ENCODE measurements at places on chromosomes 12 and 14.

DNA sequence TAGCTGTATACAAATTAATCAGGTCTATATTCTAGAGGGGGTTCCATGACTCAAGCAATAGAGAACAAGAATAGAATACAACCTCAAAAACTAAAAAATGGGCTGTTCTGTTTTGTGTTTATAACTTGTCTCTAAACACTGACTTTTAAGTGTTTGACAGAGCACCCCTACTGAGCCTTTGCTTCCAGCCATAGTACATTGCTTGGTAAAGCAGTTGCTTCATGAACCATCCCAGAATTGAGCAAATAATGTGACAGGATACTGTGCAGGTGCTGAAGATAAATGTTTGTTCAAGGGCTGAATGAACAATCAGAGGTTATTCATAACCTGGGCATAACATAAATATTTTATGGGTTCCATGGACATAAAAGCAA, 11.5 kb downstream of the SPTSSA start:
- no peak for DNase-seq

- no peak for DNase-seq
Observed at GRCh38 chr12:122837306-122838265, 2.3 kb downstream of the HIP1R start.

GRCh38 chr12:51077930-51078329, 5.5 kb downstream of the CSRNP2 start:
- no peak for DNase-seq

DNA sequence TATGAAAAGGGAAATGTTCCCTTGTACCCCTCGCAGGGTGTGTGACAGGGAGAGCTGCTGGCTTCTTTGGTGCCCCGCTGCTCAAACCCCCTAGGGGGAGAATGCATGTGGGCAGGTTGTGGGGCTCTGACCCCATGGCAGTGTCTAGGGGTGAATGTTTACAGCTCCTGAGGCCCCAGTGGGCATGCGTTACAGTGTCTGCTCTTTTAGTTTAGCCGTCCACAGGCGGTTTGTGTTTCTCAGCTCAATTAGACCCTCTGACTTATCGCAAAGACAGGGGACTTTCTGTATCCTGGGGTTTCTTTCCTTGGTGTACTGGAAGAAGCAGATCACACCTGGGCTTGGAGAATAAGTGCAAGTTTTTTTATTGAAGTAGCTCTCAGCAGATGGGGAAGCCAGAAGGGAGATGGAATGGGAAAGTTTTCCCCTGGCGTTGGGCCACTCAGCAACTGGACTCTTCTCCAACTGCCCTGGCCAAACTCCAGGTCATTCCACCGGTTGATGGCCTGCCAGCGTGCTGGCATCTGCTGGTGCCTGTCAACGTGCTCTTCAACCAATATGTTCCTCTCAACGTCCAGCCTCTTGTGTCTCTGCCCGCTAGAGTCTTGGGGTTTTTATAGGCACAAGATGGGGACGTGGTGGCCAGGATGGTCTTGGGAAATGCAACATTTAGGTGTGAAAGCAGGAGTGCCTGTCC, 720.9 kb downstream of the FSCB start:
- DNase-seq: no peak

GRCh38 chr12:100612606-100613005, 39.1 kb downstream of the GAS2L3 start:
- peak; percentile 40 for DNase-seq

DNA sequence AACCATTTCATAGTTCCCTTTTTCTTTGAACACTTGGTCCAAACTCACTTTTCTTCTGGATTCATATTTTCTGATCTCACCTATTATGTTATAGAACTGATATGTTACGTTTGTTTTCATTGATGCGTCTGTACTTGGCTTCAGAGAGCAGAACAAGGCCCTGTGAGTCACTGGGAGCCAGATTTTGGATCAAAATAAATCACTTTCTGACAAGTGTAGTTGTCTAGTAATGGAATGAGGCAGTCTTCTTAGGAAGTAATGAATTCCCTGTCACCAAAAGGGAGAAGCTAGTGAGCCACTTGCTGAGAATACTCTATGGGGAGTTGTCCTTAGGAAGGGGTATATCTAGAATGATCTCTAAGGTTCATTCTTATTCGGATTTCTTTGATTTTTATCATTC, 10.2 kb downstream of the BICD1 start:
- no peak for DNase-seq

GRCh38 chr14:59482541-59483331, 1.5 kb downstream of the L3HYPDH start:
- DNase-seq: peak; percentile 70

GRCh38 chr12:31832740-31833729, 104.2 kb upstream of the AMN1 start:
- DNase-seq: no peak

GRCh38 chr12:4119157-4119761, 154.3 kb upstream of the CCND2 start:
- no peak for DNase-seq

- DNase-seq: no peak
Observed at GRCh38 chr12:86367137-86367536, 110.9 kb upstream of the MGAT4C start.

DNA sequence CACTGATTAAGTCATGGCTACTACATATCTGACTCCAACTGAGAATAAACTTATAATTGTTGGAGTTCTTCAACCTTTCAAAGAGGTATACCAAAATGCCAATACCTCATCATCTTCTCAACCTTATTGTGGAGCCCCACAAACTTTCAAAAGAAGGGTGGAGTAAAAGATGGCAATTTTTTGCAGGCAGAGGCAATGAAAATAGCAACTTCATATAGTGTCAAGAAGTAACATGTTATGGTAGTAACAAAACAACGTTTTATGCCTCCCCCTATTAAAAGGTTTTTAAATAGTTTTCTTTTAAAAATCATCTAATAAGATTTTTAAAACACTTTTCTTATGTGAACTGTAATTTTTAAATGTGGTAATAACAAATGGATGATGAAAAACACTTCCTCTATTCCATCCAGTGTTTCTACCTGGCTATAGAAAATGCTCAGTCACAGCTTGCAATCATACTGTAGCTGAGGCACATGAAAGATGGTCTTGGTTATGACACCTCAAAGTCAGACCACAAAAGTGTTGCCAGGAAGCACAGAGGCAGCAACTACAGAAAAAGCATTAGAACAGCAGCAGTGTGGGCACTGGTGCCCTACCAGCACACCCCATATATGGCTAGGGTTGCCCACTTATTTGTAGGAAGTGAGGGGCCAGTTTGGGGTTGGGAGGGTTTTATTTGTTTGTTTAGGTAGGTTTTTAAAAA, 7.0 kb downstream of the PPP1R12A start:
- no peak for DNase-seq

GRCh38 chr12:57173089-57173488, 25.7 kb upstream of the LRP1-AS start:
- peak; percentile 45 for DNase-seq

DNA sequence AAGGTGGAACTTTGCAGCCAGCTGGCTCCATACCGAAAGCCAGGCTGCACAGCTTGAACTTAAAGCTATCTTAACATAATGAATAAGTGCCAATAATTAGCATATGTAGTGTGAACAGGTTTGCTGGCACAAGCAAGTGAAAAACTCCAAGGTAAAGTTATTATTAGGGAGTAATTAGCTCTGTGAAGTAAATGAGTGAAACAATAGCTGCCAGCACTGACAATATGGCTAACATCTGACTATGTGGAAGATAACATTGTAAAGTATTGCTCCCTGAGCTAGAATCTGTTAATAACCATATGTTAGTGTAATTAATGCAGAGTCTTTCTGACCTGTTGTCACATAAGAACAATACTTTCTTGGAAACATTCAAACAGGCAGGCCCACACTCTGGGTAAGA, 246.4 kb downstream of the SOX5 start:
- no peak for DNase-seq

- no peak for DNase-seq
Observed at GRCh38 chr14:22448035-22448904, 140.8 kb downstream of the DAD1 start.

DNA sequence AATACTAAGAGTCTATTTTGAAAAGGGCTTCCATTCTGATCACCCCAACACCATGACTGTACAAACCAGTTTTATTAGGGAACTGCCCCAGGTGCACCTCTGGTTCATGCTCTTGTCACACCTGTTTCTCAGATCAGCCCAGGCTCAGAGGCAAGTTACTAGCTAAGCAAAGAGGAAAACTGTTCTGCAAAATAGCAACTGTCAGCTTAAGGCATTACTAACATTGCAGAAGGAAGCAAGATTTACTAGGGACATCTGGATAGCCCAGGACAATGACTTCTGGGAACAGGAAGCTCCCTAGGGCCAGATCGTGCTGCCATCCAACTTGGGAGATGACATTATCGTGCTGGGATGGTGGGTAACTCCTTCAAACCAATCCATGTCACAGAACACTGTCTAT, 30.1 kb downstream of the ANAPC7 start:
- DNase-seq: no peak

DNA sequence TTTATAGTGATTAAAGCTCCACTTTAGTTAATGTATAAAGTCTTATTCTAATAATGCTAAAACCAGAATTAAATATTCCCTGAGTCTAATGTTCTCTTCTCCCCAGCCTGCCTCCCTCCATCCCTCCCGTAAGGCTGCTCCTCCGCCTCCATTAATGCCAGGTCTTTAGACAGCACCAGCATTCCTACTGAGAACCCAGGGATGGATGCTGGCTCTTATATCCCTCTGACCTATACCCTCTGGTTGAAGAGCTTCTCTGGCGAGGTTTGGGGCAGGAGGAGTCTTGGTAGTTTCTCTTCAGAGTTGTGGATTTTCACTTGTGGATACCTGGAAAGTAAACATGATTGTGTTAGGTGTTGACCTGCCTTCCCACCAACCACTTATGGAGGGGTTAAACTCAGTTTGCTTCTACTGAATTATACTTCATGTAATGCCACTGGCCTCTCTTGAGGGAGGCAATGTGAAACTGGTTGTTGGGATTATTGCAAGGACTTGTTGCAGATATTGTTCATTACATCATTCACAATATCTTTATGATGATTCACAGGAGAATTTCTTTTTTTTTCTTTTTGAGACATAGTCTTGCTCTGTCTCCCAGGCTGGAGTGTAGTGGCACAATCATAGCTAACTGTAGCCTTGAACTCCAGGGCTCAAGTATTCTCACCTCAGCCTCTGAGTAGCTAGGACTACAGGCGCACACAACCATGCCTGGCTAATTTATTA, 11.1 kb upstream of the SMAGP start:
- no peak for DNase-seq

DNA sequence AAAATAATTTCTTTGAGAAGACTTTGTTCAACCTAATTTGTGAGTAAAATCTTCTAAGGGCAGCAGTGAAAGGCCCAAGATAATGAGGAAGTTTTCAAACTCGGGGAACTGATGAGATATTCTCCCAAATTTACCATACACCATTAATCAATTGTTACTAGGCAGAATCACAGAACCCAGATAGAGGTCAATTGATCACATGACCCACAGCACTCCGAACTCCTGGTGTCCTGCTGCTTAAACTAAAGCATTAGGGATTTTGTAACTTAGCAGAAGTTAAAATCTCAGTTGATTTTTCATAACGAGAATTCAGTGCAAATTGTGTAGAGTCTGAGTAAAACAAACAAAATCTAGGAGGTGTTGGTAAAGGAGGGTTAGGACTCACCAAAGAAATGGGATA, 207.8 kb downstream of the C12orf42 start:
- DNase-seq: no peak

- DNase-seq: no peak
Observed at GRCh38 chr14:33118668-33119067, 180.0 kb downstream of the NPAS3 start.

DNA sequence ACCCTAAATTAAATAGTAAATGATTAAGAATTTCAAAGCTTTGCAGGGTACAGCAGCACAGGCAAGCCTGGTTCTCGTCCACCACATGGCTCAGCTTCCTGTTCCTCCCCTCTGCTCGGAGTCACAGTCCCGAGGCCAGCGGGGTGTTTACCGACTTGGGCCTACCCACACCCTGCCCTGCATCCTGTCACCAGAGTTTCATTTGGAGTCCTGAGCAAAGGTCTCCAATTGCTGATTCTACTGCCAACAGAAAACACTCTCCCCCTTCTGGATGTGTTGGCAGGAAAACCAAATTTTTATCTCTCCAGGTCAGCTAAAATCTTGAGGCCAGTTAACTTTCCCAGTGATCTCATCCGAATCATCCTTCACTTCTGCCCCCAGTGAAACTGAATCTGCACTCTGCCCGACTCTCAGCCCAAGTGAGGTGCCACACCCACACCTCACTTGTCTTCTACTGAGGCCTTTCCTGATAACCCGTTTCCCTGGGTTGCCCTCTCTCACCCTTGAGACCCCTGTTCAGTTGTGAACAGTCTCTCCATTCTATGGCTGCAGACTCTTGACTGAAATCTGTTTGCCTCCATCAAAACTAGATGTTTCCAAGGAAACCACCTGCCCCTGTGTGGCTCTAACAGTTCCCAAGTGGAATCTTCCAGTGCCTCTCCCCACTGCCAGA, 71.2 kb downstream of the VCPKMT start:
- DNase-seq: peak; percentile 65

DNA sequence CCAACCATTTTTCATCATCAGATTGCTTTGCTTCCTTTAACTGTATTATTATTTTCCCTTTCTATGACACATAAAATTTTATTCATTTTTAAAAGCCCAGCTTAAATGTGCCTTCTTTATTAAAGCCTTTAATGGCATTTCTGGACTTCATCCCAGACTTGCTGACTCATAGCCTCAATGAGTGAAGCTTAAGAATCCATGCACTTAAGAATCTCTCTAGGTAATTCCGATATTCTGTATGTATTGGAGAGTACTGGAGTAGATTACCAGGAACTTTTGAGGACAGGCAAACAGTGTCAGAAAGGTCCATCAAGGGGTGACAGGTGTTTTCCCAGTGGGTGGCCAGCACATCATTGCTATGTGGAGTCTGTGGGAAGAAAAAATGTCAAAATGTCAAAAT, 107.9 kb downstream of the PTPRQ start:
- no peak for DNase-seq

GRCh38 chr12:21989819-21990412, 48.7 kb upstream of the ABCC9 start:
- no peak for DNase-seq

DNA sequence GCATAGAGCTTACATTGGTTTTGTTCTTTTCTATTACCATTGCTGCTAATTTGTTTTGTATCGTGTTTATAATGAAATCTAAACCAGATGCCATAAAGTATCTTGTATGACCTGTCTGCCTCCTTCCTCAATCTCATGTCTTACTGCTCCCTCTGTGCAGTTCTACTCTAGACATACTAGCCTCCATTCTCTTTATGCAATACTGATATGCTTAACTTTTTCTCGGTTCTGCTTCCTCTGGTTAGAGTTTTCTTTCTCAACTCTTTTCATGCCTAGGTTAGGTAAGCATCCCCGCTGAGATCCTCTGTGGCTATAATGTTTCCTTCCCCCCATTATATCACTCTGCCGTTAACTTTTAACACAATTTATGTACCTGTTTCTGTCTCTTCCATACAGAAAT, 852.3 kb downstream of the TRHDE start:
- no peak for DNase-seq

GRCh38 chr14:104219731-104220214, 81.4 kb downstream of the KIF26A start:
- DNase-seq: no peak

Data from hematopoietic multipotent progenitor cell treated with erythropoietin and hydrocortisone succinate and interleukin-3 and kit ligand, for 17 days (in vitro differentiated cells).